ENCODE measurements at places on chromosomes 5 and 9.

- DNase-seq = no peak
These were observed 713 bp downstream of the MOB3B start for GRCh38 chr9:27528886-27529315.

- no peak for DNase-seq
These were observed 6.2 kb downstream of the TERT start for GRCh38 chr5:1288439-1289335.

GRCh38 chr5:55497712-55498111, 37.1 kb downstream of the PLPP1 start:
- DNase-seq = no peak

GRCh38 chr5:42037379-42037932, 112.4 kb downstream of the FBXO4 start:
- no peak for DNase-seq

GRCh38 chr9:136667940-136668760, 5.4 kb downstream of the EGFL7 start:
- DNase-seq = no peak

- no peak for DNase-seq
These were observed at the start of gene GOLM1 for GRCh38 chr9:86098824-86099700. Gene GOLM1, minus strand, starts transcription at chr9:86099558. Its CDS starts 20,238 bp downstream, at chr9:86079320.

GRCh38 chr5:181189962-181190710, 14.9 kb downstream of the TRIM7 start:
- no peak for DNase-seq

DNA sequence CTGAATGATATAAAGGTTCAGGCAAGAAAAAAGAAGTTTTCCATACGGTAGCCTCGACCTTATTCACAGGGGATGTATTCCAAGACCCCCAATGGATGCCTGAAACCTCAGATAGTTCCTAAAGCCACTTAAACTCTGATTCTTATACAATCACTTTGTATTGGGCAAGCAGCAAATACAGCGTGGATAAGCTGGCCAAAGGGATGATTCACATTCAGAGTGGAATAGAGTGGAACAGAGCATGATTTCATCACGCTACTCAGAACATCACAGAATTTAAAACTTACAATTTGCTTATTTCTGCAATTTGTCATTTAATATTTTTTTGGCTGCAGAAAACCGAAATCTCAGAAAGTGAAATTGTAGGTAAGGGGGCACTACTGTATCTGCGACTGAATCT, 40.5 kb upstream of the CDH18 start:
- no peak for DNase-seq

DNA sequence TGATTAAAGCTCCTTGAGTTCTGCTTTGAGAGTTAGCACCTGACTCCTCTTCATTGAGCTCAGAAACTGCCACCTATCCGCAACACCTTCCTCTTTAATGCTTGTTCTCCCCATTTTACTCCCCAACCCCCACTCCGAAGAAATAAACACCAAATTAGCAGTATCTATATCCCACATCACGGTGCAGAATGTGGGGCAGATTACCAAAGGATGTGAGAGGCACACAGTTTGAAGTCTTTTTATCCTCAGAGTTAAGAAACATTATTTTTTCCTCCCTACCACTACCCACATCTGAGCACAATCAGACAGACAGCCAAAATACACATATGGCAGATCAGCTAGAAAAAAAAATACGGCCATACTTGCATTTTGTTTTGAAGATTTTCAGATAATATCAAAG, 26.1 kb upstream of the IL7R start:
- no peak for DNase-seq

DNA sequence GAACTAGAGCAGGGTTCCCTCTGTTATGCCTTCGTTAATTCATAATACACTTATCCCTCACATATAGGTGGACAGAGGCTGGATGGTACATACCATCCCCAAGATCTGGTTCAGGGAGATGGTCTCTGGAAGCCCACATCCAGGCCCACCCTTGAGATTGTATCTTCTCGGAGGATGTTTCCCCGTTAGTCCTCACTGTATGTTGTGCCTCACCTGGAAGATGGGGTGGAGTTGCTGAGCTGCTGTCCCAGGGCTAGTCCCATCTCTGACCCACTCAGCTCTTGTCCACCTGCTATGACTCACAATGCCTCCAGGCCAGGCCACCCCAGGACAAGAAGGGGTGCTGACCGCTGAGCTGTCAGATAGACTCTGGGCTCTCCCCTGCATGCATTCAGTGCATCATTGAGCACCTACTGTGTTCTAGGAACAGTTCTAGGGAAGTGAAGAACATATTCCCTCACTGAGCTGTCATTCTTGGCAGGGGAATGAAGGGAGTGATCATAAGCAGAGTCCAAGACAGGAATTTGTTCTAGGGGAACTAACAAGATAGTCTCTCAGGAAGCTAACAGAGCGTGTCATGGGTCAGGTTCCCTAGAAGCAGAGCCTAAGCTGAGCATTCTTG, at the start of gene CBY3:
CBY3 (minus strand) TSS at position 255 of the 622 bp plus-strand sequence; CDS start at position 139, 116 bp downstream.
- no peak for DNase-seq

DNA sequence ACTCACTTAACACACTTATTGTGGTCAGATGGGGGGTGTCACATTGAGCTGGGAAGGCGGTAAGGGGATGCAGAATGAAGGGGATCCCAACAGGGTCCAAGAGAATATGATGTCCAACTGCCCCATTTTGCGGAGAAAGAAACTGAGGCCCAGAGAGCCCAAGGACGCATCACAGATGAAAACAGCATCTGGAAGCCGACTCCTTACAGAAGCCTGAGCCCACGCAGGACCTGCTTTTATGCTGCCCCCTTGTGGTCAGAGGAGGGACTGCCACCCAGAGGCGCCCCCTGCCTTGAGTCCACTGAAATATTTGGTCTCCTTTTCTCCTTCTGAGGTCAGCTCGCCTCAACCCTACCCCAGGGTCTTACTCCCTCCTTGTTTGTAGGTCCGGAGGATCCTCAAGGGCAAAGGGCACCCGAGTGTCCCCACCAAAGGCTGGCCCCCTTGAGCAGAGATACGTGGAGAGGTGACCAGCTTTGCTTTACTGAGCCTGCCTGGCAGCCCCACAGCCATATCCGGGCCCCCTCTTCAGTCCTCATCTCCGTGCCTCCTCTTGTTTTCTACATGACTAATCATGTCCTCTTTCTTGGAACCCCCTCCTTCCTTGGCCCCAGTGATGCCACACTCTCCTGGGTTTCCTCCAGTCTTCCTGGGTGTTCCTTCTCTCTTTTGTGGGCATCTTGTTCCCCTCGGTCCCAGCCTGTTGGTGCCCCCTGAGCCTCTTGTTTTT, 30.0 kb upstream of the TTLL11 start:
- DNase-seq = peak; percentile 56

GRCh38 chr9:94031946-94032345, 52.3 kb upstream of the PTPDC1 start:
- no peak for DNase-seq

DNA sequence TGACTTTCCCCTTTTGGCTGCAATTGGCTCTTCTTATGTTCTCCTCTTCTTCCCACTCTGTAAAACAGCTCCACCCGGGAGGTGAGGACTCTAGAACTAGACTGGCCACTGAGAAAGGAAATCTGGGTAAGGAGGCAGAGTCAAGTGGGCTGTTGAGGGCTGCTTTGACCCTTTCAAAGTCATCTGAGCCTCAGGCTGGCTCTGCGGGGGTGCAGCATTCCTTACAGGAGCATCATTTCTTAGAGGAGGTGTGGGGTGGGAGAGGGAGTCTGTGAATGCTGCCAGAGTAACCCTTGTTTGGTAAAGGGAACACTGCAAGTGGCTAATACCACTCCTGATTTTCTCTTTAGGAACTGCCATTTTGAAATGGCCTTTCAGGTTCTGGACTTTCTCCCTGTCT, 377.7 kb upstream of the SMARCA2 start:
- no peak for DNase-seq

DNA sequence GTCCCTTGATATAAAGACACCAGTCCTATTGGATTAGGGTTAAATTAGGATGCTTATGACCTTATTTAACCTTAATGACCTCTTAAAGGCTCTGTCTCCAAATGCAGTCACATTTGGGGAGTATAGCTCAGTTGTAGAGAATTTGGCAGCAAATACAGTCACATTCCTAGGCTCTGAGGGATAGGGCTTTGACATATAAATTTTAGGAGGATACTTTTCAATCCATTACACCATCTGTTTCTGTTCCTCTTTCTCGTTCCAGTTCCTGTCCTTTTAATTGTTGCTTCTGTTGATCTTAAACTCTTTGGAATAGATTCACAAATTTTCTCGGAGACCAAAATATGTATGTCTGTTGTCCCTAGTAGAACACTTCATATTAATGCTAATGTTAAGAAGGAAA, 390.0 kb upstream of the PCSK5 start:
- no peak for DNase-seq

DNA sequence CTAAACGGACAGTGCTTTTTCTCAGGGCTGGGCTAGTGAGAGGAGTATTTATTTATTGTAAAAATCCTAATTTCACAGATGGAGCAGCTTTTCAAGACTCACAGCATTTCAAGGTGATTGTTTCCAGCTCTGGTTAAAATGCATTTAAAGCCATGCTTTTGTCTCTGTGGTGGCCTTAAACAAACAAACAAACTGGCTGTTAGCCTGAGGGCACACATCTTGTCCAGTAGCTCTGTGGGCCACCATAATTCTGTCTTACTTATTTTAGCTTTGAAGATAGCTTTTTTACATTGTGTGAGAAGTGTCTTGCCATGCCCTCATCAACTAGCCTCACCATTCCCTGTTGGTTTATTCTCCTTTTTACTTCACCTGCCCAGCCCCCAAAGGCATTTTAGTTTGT, 218.2 kb downstream of the PSAT1 start:
- DNase-seq = no peak

Measured in stimulated activated CD8-positive, alpha-beta memory T cell treated with anti-CD3 and anti-CD28 coated beads, Interleukin-7, amount 100 ng/mL, for 1 hour (primary cell).